ENCODE measurements at places on chromosomes 3 and 15.

DNA sequence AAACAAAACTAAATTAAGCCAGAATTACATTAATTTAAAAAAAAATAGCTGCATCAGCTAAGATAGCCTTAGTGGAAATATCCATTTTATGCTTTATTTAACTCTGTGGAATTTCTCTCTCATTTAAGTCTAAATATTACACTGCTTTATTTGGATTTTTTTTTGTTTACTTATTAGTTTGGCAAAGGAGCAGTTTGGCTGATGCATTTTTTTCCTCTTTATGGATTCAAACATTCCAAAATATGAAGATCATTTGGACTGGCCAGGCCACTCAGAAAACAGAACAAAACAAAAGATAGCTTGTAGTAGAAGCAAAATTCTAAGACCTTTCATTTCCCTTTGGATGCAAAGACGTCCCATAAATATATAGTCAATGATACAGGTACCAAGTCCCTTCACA, 707.3 kb upstream of the UBE2E2 start:
- DNase-seq, result no peak

DNA sequence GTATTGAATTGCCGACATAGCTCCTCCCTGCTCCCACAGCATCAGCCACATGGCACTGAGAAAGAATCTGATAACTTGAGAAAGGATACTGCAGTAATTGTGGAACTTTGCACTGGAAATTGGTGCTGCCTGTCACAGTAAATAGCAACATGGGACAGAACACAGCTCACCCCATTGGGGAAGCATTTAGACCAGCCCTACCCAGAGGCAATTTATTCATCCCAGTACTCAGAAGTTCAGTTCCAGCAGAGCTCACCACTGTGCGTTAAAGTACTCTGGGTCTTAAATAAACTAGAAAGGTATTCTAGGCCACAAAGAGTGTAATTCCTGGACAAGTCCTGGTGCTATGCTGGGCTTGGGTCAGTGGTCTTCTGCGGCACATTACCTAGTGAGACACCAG, 347.1 kb downstream of the PYDC2 start:
- no peak for DNase-seq

GRCh38 chr3:146300768-146301167, 49.9 kb upstream of the PLSCR4 start:
- no peak for DNase-seq

DNA sequence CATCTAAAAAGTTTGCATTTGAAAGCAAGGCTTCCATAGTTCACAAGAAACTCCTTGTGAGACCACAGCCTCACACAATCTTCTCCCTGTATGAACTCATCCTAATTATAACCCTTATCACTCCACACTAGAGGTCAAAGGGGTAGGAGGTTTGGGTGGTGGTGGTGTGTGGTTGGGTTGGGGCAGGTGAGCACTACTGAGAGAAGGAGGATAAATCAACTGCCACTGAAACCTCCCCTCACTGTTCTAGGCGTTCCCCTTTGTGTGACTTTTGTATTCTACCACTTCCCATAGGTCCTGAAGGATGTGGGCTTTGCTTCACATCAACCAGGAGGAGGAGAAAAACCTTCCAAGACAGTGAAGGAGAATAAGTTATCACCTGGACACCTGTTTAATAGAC, 6.4 kb upstream of the AGBL1 start:
- DNase-seq, result no peak

- no peak for DNase-seq
Measured at GRCh38 chr3:55555873-55556618, 68.9 kb upstream of the WNT5A start.

DNA sequence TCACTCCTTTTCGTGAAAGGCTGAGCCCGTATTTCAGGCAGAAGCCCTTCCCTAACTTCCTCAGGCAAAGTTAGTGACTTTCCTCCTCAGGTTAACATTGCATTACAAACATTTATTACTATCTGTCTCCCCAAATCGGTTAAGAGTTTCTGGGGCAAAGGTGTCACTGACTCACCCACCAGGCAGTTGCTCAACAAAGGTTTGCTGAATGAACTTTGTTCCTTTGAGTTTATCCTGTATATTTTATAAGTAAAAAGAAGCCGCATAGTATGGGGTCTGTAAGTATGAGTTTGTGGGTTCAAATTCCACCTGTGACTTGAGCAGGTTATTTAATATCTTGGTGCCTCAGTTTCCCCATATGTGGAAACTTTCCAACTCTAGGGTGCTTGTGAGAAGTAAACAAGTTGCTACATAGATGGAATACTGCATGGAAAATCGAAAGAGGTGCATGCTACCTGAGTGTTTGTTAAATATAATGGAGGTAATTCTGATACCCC, 177.7 kb downstream of the THRB start:
- DNase-seq, result no peak

DNA sequence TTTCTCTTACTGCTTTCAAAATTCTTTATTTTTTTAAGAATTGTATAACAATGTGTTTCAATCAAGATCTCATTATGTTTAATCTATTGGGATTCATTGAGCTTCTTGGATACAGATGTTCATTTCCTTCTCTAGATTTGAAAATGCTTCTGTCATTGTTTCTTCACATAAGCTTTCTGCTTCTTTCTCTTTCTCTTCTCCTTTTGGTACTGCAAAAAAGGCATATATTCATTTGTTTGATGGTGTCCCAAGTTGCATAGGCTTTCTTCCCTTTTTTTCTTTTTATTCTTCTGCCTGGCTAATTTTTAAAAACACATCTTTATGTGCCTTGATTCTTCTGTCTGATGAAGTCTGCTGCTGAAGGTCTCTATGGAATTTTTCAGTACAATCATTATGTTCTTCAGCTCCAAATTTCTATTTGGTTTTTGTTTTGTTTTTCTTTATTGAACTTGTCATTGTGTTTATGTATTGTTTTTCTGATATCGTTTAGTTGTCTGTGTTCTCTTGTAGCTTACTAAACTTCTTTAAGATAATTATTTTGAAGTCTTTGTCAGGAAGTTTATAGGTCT, 88.9 kb downstream of the DTWD1 start:
- DNase-seq, result no peak

- no peak for DNase-seq
Measured at GRCh38 chr3:194364652-194365434, 4.7 kb downstream of the LRRC15 start.

- no peak for DNase-seq
Measured at GRCh38 chr3:173552526-173552925, 155.0 kb downstream of the NLGN1 start.

DNA sequence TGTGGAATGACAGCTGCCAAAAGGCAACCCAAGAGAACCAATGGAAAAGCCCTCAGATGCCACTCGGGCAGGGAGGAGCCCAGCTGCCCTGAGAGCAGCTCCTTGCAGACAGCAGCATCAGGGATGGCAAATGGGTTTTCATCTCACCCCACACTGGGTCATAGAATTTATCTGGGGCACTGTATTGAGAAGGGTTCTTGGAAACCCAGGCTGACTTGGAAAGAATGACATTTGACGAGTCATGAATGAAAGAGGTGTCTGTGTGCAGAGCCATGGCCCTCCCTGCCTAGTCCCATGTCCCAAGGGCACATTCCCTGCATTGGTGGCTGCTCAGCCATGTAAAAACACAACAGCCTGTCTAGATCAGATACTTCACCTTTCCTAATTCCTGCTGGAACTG, 157.9 kb upstream of the BHLHE40 start:
- no peak for DNase-seq

- DNase-seq, result no peak
Measured at GRCh38 chr3:64422192-64422591, 196.9 kb upstream of the PRICKLE2 start.

DNA sequence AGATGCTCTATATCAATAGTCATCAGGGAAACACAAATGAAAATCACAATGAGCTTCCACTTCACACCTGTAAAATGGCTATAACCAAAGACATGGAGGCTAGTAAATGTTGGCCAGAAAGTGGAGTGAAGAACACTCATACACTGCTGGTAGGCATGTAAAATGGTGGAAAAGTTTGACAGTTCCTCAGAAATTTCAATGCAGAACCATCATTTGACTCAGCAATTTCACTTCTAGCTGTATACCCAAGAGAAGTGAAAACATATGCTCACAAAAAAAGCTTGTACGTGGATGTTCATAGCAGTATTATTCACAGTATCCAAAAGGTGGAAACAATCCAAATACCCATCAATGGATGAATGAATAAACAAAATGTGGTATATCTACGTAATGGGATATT, 19.2 kb upstream of the TOP2B start:
- no peak for DNase-seq

DNA sequence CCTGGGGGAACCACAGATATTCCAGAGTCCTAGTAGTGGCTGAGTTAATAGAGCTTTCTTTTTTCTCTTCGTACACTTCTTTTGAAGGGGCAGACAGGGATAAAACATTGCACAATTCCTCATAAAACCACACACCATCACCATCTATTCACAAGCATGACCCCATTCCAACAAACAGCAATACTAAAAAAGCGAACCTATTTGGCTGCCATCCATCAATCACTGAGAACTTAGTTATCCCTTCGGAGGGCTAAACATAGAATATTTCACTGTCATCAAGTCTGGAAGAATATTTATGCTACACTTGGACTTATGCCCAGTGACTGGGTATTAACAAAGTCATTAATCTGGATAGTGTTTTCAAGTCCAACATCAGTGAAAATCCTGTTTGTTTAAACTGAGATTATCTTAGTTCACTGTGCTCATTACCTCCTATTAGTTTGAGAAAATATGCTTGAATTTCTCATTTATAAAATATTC, 80.3 kb upstream of the PRTG start:
- no peak for DNase-seq

- DNase-seq, result no peak
Measured at GRCh38 chr3:102053375-102053989, 204.2 kb downstream of the NFKBIZ start.

GRCh38 chr15:30984118-30984517, 7.3 kb downstream of the MTMR10 start:
- no peak for DNase-seq

DNA sequence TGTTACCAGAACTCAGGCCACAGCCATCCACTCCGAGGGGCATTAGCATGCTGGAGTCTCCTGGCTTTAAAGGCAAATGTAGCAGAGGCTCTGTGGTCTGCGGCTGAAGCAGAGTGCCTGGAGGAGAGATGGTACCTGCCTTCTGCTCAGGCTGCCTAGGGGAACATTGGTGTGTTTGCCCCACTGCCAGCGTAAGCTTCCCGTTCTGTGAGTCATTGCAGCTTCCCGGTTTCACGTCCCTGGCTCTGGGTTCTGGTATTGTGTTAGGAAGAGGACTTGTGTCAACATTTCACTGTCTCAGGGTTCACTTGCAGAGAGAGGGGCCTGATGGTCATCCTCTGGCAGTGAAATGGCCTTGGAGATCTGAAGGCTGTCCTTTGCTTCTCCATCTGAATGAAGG, 1.8 kb downstream of the GASK1A start:
- DNase-seq, result no peak

GRCh38 chr3:14224895-14225294, 46.3 kb downstream of the LSM3 start:
- no peak for DNase-seq

- no peak for DNase-seq
Measured at GRCh38 chr15:38768970-38769369, 204.4 kb upstream of the RASGRP1 start.

- DNase-seq, result no peak
Measured at GRCh38 chr3:78279091-78279490, 1239.2 kb downstream of the ROBO2 start.

GRCh38 chr15:29815000-29815710, 7.1 kb downstream of the TJP1 start:
- no peak for DNase-seq

GRCh38 chr3:104908761-104909160, 457.9 kb upstream of the ALCAM start:
- no peak for DNase-seq

- DNase-seq, result no peak
Measured at GRCh38 chr3:127597020-127597771, 1.0 kb upstream of the MCM2 start.

- no peak for DNase-seq
Measured at GRCh38 chr15:64875641-64876223, 34.0 kb downstream of the PLEKHO2 start.

DNA sequence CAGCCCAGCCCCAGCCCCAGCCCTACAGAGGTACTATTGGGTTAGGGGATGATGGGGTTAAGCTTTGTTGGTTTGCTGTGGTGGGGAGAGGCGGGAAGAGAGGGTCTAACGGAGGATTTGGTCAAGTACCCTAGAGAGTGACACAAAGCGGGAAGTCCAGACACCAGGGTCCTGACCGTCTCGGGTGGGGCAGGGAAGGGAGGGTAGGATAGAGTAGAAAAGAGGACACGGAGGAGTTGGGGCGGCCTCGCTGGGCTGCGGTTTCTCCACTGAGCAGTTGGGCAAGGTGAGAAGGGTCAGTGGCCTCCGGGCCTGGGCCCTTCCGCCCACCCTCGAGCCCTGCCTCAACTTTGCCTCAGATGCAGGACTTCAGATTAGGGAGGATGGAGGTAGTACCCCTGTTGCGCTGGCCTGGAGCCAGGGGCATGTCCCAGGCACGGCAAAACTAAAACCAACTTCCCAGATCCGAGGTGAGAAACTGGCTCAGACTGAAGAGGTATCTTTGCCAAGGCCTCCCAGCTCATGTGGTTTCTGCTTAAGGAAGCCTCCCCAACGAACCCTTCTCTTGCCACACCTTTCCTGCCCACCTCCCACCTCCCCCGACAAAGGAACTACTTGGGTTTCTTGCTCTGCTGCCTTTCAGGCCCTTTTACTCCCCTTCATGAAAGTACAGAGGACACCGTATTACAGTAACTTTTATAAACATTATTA, 551 bp downstream of the PML start:
- no peak for DNase-seq

GRCh38 chr3:26271848-26272247, 350.7 kb upstream of the LRRC3B start:
- no peak for DNase-seq

DNA sequence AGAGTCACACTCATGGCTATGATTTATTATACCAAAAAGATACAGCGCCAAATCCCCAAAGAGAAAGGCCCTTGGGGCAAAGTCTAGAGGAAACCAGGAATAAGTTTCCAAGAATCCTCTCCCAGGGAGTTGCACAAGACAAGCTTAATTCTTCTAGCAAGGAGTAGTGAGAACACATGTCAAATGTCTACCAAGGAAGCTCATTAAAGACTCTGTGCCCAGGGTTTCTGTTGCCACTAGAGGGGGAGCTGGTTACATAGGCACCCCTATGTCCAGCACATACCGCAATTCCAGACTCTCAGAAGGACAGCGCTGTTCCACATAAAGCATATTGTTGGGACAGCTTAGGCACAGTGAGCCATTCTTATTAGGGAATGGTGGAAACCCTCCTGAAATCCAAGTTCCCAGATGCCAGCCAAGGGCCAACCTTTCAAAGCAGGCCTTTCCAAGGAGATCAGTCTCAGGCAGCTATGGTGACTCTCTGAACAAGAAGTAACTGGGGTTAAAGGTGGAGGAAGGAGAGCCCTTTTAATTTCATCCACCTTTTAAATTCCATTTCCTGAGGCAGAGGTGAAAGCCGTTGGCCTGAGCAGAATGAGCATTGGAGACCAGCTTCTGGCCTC, 194.2 kb downstream of the UACA start:
- DNase-seq, result no peak

- no peak for DNase-seq
Measured at GRCh38 chr3:124773351-124774326, 43.4 kb downstream of the UMPS start.

GRCh38 chr3:31232055-31233025, 300.4 kb upstream of the STT3B start:
- DNase-seq, result no peak

GRCh38 chr15:92749216-92749615, 93.6 kb upstream of the FAM174B start:
- DNase-seq, result no peak

- DNase-seq, result no peak
Measured at GRCh38 chr3:159919873-159920272, 68.8 kb upstream of the IL12A start.

- no peak for DNase-seq
Measured at GRCh38 chr15:45026651-45027190, 3.7 kb downstream of the SORD start.

GRCh38 chr3:50588759-50589433, 19.6 kb downstream of the HEMK1 start:
- no peak for DNase-seq
